Stimulated activated CD8-positive, alpha-beta memory T cell treated with anti-CD3 and anti-CD28 coated beads, Interleukin-4, amount 100 ng/mL, for 1 hour (primary cell): ENCODE measurements at places on chromosomes 2 and 18.

DNA sequence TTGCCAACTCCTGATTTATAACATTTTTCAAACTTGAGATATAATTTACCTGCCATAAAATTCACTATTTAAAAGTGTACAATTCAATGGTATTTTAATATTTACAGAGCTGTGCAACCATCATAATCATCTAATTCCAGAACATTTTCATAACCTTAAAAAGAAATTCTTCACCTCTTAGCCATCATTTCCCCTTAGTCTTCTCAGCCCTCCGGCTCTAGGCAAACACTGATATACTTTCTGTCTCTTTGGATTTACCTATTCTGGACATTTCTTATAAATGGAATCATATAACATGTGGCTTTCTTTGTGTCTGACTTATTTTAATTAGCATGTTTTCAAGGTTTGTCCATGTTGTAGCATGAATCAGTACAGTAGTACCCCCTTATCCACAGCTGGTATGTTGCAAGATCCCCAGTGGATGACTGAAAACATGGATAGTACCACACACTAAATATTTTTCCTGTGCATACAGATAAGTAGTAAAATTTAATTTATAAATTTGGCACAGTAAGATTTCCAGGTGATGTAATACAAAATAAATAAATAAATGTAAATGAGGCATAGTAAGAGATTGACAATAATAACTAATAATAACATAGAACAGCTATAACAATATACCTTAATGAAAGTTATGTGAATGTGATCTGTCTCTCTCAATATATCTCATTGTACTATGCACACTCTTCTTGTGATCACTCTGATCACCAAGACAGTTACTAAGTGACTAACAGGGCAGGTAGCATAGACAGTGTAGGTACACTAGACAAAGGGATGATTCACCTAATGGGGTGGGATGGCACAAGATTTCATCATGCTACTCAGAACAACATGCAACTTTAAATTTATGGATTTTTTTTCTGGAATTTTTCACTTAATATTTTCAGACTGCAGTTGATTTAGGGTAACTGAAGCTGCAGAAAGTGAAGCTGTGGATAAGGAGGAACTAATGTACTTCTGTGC, 73.1 kb downstream of the RAB3GAP1 start:
- DNase-seq = no peak

DNA sequence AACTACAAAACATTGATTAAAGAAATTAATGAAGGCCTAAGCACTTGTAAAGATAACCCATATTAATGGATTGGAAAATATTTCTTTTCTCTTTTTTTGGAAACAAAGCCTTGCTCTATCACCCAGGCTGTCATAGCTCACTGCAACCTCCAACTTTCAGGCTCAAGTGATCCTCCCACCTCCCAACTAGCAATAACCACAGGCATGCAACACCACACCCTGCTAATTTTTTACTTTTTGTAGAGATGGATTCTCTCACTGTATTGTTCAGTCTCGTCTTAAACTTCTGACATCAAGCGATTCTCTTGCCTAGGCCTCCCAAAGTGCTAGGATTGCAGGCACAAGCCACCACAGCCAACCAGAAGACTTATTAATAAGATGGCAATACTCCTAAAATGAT, 73.4 kb upstream of the NDUFV2 start:
- DNase-seq = no peak

DNA sequence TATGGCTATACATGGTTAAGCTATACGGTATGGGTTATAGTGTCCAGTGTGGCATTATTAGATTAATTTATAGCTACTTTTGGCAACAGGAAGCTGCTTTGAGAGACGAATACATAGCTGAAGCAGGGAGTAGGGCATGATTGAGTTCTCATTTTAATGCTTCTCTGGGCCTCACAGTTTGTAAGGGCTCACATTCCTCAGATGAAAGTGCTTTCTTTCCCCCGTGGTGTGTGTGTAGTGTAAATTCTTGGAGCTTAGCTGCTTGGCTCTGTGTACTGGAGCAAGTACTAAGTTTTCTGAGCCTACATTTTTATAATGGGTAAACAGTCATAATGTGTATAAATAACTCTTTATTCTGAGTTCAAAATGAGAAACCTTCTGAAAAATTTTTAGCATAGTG, 173.7 kb downstream of the PTPRM start:
- no peak for DNase-seq

DNA sequence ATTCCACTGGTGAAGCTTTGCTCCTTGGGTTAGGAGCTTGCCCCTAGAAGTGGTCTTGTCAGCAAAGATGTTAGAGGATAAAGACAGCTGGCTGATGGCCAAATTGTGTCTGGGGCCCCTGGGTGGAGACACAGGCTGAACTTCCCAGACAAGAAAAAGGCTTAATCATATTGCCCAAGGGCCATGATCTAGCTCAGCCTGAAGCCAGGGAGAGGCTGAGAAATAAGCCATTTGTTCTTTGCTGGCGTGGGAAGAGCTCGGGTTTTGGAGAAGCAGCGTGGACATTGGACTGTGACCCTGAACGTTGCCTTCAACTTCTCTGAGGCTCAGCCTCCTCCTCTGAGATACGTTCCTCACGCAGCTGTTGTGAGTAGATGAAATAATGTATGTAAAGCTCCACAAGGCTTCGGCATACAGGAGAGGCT, 153.0 kb downstream of the ZFP36L2 start:
- no peak for DNase-seq

DNA sequence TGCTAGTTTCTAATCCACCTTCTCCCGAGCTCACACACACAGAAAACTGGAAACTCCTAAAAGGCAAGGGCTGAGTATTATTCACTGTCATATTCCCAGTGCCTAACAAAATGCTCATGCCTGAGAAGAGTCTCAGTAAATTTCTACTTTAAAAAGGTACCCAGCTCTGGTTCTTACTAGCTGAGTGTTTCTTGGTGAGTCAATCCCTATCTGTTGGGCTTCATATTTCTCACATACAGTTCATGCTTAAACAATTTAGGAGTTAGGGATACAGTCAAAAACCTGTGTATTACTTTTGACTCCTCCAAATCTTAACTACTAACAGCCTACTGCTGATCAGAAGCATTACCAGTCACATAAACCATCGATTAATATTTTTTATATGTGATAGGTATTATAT, 204.9 kb downstream of the EN1 start:
- DNase-seq = no peak

DNA sequence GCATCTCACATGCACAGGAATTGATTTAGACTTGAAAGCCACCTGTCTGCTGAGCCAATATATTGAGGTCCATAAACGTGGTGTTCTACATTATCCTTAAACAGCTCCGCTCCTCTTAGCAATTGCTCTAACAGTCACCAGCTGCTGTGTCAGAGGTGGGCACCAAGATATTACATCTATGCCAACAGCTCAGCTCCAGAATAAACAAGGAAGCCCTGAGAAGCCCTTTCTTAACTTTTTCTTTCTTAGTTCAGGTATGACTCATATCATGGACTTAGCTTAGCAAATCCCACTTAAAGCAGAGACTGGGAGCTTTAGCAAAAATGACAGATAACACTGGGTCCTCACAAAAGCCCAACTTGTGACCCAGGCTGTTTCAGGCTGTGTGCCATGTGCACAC, 436.6 kb downstream of the IRS1 start:
- no peak for DNase-seq

DNA sequence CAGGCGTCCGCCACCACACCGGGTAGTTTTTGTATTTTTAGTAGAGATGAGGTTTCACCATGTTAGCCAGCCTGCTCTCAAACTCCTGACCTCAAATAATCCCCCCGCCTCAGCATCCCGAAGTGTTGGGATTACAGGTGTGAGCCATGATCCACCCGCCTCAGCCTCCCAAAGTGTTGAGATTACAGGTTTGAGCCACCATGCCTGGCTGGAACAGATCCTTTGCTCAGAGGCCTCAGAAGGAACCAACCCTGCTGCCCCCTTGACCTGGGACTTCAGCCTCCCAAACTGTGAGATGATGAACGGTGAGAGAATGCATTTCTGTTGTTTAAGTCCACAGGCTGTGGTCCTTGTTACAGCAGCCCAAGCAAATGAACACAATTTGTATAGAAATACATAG, 67.0 kb downstream of the NCAPH start:
- DNase-seq = no peak

DNA sequence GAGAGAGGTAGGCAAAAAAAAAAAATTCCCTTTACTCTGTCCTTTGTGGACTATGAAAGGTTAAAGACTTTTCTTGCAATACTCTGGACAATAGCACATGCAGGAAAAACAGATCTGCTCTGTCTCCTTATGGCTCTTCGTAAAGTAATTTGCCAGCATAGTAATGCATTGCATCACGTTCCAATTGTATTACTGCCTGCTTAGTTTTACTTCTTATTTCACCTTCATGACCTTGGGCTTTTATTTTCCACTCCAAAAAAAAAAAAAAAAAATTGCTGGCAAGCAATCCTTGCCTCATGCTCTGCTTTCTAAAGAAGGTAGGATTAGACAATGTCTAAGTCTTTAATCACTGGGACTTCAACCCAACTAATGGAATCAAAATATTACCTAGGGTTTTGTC, 1802.7 kb downstream of the SUCLG1 start:
- no peak for DNase-seq

- no peak for DNase-seq
Observed at GRCh38 chr2:206846981-206847834, 81.8 kb downstream of the FASTKD2 start.

- DNase-seq = no peak
Observed at GRCh38 chr2:232053777-232054176, 92.3 kb downstream of the DIS3L2 start.

DNA sequence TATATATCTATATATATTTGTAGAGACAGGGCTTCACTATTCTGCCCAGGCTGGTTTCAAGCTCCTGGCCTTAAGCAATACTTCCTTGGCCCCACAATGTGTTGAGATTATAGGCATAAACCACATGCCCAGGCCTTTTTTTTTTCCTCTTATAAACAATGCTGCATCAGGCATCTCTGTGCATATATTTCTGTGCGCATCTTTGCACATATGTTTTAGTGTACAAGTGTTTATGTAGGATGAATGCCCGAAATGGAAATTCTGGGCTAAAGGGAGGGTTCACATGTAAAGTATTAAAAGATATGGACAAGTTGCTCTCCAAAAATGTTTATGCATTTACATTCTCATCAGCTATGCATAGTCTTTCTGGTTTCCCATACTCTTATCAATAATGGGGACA, 183.2 kb upstream of the SPRED2 start:
- DNase-seq = no peak

DNA sequence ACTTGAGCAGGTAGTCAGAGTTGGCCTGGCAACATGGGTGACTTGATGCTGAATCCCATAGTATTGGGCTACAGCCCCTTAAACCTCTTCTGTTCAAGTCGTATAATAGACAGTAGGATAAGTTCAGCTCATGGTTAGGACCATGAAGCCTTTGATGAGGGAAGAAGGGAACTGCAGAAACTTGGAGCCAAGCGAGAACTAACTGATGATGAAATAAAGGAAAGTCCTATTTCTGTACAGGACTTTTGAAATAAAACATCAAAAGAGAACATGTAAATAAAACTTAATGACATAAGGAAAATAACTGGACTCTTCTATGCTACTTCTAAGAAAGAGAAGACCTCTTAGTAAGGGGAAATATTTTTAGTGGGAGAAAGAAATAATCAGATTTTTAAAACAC, 51.2 kb upstream of the UGP2 start:
- no peak for DNase-seq

- DNase-seq = no peak
Observed at GRCh38 chr2:170026361-170026760, 151.6 kb upstream of the MYO3B start.

DNA sequence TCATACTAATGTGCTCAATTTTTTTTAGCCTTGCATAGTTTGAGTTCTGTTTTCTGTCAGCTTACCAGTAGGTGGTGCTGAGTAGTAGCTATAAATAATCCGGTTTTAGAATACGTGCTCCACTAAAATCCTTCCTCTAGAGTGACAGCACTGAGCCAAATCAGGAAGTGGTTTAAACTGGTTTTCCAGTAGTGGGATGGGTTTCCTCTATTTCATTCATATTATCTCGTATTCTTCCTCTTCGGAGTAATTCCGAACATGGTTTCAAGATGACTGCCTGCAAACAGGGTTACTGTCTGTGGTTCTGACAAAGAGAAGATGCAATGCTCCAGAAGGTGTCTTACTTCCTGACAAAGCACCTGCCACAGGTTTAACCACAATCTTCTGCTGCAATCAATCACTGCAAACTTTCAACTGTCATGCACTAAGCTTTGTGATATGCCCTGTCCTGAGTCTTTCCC, 496.9 kb upstream of the VRK2 start:
- DNase-seq = no peak
